Caudate nucleus (tissue), 63 donors: ENCODE measurements at places on chromosomes 1 and 21.

GRCh38 chr1:181097242-181097641 lies 8.7 kb downstream of the IER5 start:
- DNase-seq = peak; percentile 64

DNA sequence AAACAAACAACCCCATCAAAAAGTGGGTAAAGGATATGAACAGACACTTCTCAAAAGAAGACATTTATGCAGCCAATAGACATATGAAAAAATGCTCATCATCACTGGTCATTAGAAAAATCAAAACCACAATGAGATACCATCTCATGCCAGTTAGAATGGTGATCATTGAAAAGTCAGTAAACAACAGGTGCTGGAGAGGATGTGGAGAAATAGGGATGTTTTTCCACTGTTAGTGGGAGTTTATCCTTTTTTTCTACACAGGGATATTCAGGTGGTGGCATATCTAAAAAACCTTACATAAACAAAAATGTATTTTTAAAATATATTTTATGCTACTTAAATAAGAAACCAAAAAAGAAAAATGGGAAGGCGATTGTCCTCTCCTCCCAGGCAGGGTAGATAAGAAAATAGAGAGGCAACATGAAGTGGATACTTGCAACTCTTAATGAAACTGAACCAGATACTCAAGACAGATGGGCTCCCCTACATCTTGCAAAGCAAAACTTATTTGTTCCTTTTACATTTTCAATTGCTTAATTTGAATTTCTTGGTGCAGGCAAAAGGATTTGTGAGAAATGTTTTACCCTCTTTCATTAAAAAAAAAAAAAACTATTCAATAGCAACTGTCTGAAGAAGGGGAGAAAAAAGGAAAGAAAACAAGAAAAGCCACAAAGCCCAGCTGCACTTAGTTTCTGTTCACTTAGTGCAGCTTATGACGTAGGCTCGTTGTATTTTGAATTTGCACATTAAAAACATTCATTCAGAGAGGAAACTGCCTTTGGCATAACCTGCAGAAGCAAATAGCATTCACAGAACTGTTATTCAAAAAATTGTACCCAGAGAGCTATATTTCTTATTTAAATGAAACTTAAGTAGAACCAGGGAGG lies 36.9 kb upstream of the RGS1 start:
- no peak for DNase-seq

DNA sequence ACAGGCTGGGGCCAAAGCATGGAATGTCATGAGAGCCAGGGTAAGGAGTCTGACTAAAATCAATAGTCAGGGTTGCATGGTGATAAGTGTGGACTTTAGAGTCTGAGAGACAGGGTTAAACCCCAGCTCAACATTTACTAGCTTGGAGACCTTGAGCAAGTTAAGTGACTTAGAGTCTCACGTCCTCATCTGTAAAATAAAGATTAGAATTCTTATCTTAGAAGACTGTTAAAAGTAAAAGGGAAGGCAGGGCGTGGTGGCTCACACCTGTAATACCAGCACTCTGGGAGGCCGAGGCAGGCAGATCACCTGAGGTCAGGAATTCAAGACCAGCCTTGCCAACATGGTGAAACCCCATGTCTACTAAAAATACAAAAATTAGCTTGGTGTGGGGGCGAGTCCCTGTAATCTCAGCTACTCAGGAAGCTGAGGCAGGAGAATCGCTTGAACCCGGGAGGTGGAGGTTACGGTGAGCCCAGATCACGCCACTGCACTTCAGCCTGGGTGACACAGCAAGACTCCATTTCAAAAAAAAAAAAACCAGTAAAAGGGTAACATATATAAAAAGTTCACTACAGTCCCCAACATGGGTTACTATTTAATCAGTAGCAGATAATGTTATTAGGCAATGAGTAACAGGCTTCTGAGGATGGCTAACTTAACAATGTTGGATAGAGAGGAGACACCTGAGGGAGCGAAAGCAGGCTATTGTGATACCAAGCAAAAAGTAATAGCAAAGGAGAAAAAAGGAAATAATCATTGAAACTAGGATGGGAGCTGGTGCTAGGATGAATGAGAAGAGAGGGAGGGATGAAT lies 20.8 kb downstream of the TMCO1 start:
- no peak for DNase-seq

GRCh38 chr1:171017426-171017825 lies 73.3 kb upstream of the FMO3 start:
- no peak for DNase-seq

- no peak for DNase-seq
Observed at GRCh38 chr21:42833439-42833815, 45.9 kb downstream of the WDR4 start.

DNA sequence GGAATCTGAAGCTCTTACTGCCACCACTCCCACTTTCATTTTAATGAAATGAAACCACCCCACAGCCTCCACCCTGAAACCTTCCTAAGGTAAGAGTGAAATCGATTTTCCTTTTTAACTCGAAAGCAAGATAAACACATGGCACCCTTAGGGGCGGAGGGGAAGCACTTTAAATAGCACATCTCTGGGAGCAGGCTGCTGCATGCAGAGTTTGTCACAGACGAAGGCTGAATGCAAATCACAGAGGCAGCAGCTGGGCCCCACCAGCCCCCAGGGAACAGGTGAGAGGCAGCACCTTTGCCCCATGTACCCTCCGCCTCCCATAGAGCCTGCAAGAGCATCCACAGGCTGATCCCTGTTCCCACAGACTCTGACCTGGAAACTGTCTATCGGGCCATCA lies 60.0 kb upstream of the GRIK3 start:
- DNase-seq = peak; percentile 40

DNA sequence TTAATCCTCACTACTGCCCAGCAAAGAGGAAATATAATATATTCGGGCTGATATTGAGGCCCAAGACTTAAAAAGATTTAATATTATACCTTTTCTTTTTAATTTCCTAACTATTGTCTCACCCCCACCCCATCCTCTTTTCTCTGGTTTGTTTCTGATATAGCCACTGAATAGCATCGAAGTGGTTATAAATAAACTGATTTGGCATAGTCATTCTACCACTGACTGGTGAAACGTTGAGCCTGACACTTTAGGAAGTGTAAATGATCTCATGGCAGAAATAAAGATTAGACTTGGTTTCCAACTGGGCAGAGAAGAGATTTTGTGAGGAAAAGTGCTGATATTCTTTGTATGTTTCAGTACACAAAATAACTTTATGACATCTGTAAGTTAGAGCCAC lies 39.3 kb downstream of the DTL start:
- no peak for DNase-seq

DNA sequence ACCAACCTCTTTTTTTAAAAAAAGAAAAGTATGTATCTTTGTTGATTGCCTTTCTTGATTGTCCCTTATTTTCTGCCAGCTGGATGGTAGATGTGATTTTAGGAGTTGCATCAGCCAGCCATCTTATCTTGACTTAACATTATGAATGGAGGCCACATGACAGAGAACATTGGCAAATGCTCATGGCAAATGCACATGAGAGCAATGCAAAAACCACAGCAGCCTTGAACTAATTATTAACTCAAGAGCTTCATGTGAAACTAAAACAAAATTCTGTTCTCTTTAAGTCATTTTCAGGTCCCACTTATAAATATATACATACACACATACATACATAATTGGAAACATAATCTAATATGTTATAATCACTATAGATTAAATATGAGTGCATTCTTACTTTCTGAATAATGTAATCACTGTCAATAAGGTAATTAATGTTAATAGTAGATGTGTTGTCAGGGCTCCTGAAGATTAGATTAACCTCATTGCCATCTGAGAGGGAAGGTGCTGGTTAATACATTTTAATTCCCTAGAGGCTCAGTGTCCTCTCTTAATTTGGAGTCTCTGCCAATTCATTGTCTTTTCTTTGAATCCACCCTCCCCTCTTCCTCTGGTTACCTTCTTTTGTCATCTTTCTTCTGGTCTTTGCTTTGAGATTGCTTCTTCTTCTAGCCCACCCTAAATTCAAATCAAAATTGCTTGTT lies 962.2 kb downstream of the ADGRL2 start:
- DNase-seq = no peak

DNA sequence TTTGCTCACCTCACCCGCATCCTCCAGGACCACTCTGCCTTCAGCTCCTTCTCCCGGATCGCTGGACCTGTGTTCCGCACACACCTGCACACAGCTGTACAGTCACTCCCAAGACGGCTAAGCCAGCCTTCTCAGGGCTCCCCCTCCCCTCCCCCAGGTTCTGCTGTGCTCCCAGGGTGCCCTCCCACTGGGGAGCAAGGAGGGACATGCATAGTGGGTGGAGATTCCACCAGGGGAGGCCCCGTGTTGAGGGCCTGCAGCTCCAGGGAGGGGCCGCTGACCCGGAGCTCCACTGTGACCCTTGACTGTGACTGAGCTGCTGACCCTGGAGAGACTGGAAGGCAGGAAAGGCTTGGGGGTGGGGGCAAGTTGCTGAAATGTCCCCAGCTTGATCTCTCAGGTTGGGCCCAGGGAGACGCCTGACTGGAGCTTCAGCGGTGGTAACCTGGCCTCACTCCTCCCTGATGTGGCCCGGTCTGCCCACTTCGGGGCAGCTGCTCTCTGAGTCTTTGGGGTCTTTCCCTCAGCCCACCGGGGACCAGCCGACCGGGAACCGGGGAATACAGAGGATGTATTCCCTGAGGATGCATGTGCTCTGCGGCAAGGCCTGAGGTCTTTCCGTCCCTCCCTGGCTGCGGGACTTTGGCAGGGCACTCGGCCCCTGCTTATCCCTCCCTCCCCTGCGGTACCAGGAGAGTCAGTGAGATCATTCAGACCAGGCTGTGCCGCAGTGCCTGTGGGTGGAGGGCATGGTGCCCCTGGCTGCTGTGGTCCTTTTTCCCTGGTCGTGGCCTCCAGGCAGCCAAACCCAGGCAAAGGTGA lies 28.6 kb upstream of the PLCH2 start:
- no peak for DNase-seq
